Ovary (tissue), 10 donors: ENCODE measurements at places on chromosomes 1 and 21. TPM values are rescaled to one million over a fixed set of nuclear protein-coding genes. Genes with fewer than 3 reads are reported as not detected.

DNA sequence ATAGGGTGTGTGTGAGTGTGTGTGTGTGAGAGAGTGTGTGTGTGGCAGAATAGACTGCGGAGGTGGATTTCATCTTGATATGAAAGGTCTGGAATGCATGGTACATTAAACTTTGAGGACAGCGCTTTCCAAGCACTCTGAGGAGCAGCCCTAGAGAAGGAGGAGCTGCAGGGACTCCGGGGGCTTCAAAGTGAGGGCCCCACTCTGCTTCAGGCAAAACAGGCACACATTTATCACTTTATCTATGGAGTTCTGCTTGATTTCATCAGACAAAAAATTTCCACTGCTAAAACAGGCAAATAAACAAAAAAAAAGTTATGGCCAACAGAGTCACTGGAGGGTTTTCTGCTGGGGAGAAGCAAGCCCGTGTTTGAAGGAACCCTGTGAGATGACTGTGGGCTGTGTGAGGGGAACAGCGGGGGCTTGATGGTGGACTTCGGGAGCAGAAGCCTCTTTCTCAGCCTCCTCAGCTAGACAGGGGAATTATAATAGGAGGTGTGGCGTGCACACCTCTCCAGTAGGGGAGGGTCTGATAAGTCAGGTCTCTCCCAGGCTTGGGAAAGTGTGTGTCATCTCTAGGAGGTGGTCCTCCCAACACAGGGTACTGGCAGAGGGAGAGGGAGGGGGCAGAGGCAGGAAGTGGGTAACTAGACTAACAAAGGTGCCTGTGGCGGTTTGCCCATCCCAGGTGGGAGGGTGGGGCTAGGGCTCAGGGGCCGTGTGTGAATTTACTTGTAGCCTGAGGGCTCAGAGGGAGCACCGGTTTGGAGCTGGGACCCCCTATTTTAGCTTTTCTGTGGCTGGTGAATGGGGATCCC is 18.3 kb upstream of the HDAC1 start:
- no peak for DNase-seq

DNA sequence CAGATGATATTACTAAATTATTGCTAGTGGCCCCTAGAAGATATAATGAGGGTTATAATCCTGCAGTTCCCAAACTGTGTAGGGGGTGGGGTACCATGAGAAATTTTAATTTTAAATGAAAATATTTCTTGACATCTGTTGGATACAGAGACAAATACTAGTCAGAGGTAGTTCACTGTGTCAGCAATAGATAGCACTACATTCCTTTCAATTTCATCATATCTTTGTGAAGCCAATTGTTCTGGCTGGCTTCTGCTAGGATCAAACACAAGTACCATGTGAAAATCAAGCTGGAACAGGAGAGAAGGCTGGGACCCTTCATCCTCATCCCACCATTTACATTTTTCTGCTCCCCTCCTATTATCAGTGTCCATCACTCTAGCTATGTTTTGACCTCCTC is 208.1 kb downstream of the USH2A start:
- DNase-seq = no peak

DNA sequence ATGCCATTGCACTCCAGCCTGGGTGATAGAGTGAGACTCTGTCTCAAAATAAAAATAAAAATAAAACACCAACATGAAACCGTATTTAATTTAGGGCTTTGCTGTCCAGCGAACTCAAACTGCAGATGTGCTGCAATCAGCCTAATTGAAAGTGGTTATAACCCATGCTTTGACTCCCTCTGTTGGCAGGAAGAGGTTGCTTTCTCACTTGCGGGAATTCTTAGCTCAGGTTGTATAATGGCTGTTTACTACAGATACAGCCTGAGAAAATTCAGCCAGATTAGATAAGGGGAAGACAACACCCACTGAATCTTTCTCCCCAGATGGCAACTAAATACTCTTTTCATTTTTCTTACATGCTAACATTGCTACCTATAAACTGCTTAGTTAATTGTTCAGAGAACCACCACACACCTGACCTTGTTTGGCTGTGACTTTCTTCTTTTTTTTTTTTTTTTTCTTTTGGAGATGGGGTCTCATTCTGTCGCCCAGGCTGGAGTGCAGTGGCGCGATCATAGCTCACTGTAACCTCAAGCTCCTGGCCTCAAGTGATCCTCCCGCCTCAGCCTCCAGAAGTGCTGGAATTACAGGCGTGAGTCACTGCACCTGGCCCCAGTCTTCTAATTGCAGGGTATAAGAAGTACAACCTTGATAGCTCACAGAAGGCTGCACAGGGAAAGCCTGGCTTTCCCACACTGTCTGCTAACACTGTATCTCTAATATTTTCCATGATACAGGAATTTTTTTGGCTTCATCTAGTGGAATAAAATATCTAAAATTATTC is 34.6 kb downstream of the DNTTIP2 start:
- no peak for DNase-seq

DNA sequence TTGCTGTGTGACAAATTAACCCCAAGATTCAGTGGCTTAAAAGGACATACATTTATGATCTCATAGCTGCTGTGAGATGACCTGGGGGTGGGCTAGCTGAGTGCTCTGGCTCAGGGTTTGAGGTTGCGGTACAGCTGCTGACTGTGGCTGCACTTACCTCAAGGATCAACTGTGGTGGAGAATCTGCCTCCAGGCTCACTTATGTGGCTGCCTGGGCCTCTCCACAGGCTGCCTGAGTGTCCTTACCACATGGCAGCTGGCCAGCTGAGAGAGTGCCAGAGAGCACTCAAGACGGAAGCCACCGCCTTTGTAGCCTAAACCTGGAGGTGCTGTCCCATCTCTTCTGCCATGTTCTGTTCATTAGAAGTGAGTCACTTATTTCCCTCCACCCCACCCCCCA is 5.7 kb downstream of the LRRC71 start:
- no peak for DNase-seq

The GSTM5 gene
- polyA plus RNA-seq = 101 TPM

- no peak for DNase-seq
Observed at GRCh38 chr1:202697038-202697437, 13.2 kb downstream of the SYT2 start.

The DCST1 gene
- not detected for polyA plus RNA-seq

GRCh38 chr1:216626394-216627067 is 96.7 kb downstream of the ESRRG start:
- no peak for DNase-seq

GRCh38 chr1:6130036-6130435 is 50.1 kb downstream of the CHD5 start:
- no peak for DNase-seq

- DNase-seq = no peak
Observed at GRCh38 chr1:207839083-207839413, 71.9 kb downstream of the CD34 start.

GRCh38 chr1:10074852-10075730 is 42.3 kb downstream of the UBE4B start:
- DNase-seq = no peak

DNA sequence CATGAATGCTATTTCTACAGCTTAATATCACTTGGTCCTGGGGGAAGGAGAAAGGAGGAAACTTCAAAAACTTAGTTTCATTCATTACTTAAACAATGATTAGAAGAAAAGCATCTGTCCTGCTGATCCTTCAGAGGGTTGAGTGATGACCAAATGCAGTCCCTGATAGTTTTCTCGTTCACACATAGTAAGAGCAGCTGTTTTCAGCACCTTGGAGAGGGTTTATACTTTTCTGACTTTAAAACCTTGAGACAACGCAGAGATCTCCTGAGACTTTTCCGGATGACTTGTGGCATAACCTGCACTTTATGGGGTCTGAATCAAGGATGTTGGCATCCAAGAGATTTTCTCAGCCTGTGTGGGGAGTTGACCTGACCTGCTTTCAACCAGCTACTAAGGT is 94.0 kb upstream of the KCND3 start:
- no peak for DNase-seq
